NCI-H446 (cell line): ENCODE measurements at places on chromosomes 2 and 18.

- no peak for DNase-seq
These were observed 16.7 kb upstream of the PID1 start for GRCh38 chr2:229287823-229288222.

DNA sequence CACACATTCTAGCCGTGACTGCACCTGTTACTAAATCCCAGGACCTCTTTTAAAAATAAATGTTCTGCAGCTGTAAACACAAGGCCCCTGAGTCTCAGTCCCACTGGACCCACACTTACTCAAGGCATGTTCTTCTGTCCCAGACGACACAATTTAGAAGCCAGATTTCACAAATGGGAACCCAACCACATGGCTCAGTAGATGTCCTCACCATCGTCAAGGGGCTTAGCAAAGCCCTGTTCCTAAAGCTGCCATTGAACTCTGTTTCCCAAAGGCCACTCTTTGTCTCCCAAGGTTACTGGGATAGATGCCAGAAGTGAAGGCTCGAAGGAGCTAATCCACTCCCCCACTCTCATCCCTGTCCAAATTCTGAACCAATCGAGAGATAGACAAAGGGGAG is 301.0 kb downstream of the GALR1 start:
- DNase-seq: no peak

GRCh38 chr2:196330645-196331044 is 159.3 kb upstream of the STK17B start:
- no peak for DNase-seq

GRCh38 chr2:207920321-207920720 is 105.0 kb downstream of the PLEKHM3 start:
- DNase-seq: no peak
